Head of caudate nucleus (tissue), 42 donors: ENCODE measurements at places on chromosomes 7 and 10.

- DNase-seq = no peak
Observed at GRCh38 chr10:6140965-6141295, 52.1 kb downstream of the RBM17 start.

- DNase-seq = no peak
Observed at GRCh38 chr7:35512716-35513115, 182.2 kb downstream of the HERPUD2 start.

DNA sequence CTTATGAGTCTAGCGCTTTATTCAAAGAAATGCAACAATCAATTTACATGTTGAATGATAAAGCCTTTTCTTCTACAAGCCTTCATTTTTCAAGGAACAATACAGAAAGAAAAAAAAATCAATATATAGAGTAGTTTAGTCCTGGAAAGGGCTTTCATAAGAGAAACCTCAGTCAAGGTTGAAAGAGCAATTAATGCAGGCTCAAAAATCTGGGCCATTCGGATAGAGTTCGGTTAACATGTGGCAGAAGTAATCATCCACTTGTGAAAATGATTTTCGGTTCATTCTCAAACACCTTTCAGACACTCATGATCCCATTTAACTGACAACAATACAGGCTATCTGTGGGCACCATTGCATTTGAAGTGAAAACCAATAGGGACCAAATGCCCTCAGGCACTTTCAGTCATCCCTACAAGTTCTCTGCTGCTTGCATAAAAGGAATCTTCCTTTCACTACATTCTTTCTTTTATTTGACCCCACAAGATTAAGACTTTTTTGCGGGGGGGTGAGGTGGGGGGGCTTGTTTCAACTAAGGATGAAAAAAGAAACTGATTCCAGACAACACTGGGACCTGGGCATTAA, 177.9 kb downstream of the RNF133 start:
- no peak for DNase-seq

- no peak for DNase-seq
Observed at GRCh38 chr7:73971322-73971703, 56.7 kb upstream of the ELN start.

DNA sequence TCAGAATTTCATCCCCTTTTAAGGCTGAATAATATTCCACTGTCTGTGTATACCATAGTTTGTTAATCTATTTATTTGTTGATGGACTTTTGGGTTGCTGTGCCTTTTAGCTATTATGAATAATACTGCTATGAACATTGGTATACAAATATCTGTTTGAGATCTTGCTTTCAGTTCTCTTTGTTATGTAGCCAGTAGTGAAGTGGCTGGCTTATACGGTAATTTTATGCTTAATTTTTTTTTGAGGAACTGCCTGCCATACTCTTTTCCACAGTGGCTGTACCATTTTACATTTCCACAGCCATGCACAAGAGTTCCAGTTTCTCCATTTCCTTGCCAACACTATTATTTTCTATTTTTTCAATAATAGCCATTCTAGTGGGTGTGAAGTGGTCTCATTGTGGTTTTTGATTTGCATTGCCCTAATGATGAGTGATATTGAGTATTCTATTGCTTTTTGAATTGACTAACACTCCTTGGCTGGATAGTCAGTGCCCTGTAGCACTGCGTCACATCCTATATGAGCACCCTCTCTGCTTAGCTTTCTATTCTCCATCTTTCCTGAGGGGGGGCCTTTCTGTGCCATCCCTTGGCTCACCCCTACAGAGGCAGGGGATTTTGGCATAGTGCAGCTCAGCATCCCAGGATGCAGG, 29.4 kb upstream of the RAPGEF5 start:
- DNase-seq = no peak

GRCh38 chr7:112638675-112639400, 151.4 kb downstream of the TMEM168 start:
- DNase-seq = no peak

DNA sequence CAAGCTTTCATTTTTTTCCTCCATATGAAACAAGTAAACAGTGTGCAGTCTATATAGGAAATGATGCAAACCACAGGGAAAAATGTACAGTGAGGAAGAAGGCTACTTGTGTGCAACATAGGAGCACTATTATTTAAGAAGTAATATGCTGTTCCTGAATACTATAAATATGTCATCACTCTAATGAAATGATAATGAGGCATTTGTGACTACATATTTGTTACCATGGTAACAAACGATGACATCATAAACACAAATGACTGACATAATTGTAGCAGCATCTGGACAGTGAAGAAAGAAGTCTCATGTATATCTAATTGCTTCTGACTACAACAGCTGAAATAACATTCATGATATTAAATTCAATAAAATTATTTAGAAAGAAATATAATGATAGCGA, 164.8 kb downstream of the C7orf25 start:
- DNase-seq = no peak

DNA sequence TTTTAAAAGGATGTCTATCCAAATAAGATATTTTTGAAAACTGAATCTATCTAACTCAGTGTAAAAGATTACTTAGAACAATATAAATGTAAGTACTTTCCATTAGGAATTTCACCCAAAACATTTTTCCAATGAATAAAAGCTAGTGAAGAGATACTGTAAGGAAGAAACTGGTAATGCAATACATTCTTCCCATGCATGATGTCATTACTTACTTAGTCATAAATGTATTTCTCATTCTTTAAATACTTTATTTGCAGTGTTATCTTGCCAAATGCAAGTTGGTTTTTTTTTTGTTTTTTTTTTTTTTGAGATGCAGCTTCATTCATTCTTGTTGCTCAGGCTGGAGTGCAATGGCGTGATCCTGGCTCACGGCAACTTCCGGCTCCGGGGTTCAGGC, 265.6 kb downstream of the PHF14 start:
- no peak for DNase-seq

DNA sequence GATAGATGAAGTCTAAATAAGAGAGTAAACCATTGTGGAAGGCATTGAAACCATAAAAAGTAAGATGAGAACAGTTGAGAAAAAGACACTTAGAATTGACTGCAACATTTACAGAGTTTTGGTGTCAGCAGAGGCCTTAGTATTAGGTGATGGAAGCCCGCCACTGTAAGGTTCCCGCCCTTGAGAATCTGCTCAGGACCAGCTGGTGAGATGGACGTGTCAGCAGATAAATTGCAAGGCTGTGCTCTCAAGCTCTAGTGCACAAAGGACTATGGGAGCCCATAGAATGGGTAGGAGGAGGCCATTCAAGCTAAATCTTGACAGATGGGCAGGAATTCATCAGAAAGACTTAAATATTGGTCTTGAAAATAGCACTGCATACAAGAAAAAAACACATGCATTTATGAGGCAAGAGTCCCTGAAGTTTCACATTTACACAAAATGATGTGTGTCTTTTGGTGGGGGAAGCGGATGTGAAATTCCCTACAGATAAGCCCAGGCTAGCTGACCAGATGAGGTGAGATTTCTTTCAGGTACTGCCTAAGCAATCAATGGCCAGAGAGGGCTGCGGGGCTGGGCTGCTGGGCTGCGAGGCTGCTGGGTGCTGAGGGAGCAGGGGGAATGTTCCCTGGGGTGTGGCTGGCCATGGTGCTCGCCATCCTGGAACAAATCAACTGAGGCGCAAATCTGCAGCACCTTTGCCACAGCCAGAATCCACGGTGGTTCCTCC, 42.5 kb downstream of the SYPL1 start:
- no peak for DNase-seq

DNA sequence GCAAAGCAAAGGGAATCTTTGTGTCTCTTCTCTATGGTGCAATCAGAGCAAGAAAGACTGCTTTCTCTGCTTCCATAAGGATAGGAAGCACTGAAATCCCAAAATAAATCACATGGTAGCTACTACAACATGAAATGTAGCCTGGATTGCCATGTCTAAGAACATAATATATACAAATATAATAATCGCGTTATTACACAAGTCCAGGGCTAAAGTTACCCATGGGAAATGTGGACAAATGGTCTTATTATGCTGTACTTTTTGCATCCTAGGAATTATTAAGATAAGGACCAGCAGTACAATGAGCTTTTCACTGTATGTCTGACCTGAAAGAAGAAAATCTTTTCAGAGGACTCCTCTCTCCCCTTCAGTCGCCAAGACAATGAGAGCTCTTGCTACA, 23.5 kb upstream of the PPP3CB start:
- no peak for DNase-seq

- DNase-seq = no peak
Observed at GRCh38 chr10:68052463-68052862, 22.6 kb downstream of the HERC4 start.

DNA sequence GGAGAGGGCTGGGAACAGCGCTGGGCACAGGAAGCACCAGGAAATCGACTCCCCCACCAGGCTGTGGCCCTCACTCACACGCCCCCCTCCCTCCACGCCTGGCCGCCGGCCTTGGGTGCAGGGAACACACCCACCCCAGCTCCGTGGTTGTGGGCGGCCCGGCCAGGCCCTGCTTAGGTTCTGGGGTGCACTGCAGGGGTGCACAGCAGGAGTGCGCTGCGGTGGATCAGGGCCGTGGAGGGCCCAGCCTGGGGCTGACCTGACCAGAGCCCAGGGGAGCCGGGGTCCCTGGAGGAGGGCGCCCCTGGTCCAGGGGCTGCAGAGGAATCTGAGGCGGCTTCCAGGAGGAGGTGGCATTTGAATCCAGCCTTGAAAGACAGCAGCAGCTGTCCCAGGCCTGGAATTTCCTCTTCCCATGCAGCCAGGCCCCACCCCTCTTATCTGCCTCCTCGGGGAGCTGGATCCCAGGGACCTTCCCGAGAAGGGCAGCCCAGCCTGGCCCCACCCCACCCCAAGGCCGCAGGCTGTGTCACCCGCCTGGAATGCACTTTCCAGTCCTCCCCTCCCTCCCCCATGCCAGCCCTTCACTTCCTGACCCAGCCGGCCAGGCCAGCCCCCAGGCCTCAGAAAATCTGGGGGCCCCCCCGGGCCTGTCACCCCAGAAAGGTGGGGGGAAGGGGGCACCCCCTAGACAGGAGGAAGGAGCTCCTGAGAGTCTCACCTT, 18.4 kb upstream of the PDGFA start:
- no peak for DNase-seq

DNA sequence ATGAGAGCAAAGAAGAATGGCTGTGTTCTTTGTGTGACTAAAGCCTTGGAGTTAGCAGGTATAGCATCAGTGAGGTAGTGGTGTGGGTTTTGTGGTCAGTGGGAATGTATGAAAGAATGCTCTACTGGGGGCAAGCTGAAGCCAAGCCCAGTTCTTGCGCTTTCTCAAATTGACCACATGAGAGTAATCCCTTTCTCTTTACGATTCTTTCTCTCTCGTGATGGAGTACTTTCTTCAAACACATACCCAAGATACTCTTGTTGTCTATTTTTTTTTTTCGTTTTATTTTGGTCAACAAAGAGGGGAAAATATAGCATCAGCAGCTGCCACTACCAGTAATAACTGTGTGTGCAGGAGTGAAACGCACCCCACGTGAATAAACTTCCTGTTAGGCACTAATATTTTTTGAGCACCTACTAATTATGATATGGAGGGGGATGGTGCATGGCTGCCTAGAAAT, 8.4 kb upstream of the PANK1 start:
- DNase-seq = no peak

- no peak for DNase-seq
Observed at GRCh38 chr10:58137813-58138212, 129.9 kb downstream of the IPMK start.

DNA sequence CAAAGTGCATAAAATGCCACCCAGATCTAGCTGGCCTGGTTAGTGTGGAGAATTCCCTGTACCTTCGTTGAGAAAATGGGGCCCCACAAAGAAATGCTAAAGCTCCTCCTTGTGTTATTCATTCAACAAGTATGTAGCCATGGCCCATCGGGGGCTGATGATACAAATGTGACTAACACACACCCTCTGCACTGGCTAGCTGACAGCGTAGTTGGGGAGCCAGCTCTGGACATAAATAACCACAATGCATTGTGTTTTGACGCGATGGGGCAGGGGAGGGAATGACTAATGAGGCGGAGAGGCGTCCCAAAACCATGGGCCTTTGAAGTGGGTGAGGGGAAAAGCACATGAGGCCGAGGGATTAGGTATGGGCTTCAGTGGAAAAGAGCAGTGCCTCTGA, 28.2 kb upstream of the ASL start:
- DNase-seq = no peak

GRCh38 chr10:4136121-4136520, 351.1 kb upstream of the KLF6 start:
- DNase-seq = no peak

DNA sequence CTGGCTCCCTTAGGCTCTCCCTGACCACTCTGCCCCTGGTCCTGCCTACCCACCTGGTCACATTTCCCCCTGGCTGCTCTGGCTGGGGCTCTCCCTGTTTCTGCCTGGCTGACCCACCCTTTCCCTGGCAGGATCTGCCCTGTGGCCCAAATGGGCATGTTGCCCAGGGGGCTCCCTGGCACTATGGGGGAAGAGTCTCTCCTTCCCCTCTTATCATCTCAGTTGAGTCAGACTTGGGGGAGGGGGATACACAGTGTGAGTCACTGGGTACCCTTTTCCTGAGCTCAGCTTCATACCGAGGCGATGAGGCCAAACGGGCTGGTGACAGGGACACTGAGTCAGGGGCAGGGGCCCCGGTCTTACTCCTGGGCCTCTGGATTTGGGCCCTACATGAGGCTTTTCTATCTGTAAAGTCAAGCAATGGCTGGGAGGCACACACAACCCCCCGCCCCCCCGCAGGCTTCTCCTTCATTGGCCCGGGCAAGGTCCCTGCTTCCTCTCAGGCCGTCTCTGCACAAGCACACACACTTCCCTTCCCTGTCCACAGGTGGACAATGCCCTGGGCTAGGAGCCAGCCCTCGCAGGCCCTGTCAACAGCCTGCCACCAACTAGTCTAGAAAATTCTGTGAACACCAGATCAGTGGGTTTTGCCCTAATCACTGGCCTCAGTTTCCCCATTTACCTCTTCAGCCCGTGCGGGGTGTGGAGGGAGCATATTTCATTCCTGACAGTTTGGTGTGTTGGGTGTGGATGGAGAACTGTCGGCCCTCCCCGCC, 627 bp upstream of the FLNC start:
- no peak for DNase-seq

DNA sequence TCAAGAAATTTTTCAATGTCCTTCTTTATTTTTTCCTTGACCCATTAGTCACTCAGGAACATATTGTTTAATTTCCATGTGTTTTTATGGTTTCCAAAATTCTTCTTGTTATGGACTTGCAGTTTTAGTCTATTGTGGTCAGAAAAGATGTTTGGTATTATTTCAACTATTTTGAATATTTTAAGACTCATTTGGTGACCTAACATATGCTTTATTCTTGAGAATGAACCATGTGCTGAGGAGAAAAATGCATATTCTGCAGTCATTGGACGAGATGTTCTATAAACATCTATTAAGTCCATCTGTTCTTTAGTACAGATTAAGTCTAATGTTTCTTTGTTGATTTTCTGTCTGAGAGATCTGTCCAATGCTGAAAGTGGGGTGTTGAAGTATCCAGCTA, 42.3 kb upstream of the MDFIC start:
- no peak for DNase-seq

- DNase-seq = no peak
Observed at GRCh38 chr7:155846936-155847335, 34.7 kb upstream of the SHH start.

- peak; percentile 71 for DNase-seq
Observed at GRCh38 chr10:91022924-91023699, 102.2 kb upstream of the ANKRD1 start.
